Activated CD4-positive, CD25-positive, alpha-beta regulatory T cell treated with anti-CD3 and anti-CD28 coated beads, Interleukin-2, amount 50 U/mL, for 16 hours (primary cell): ENCODE measurements at places on chromosomes 1 and 21.

GRCh38 chr1:67514300-67514699 is 84.1 kb upstream of the SERBP1 start:
- no peak for DNase-seq

DNA sequence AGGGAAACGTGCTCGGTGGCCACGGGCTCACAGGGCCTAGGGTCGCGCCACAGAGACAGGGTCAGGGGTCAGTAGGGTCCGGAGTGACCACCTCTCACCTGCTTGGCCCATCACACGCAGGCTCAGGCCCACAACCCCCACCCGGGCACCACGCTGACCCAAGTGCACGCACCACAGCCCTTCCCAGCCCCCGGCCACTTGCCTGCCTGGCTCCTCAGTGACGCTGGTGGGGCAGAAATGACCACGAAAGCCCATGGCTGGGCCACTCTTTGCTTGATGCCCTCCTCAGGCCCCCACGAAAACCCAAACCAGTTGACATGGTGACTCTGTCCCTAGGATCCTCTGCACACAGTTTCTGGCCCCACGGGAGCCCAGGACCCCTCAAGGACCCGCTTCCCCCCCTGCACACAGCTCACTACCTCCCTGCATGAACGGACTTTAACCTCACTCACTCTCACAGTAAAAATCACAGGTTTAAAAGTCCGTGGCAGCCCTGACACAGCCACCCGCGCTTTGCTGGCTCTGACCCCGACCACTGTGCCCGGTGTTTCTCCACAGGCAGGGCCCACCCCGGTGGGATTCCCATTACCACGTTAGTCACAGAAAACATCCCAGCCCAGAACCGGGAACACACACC is 20.7 kb downstream of the NADK start:
- DNase-seq = no peak

GRCh38 chr1:115556236-115556635 is 85.5 kb upstream of the VANGL1 start:
- no peak for DNase-seq

DNA sequence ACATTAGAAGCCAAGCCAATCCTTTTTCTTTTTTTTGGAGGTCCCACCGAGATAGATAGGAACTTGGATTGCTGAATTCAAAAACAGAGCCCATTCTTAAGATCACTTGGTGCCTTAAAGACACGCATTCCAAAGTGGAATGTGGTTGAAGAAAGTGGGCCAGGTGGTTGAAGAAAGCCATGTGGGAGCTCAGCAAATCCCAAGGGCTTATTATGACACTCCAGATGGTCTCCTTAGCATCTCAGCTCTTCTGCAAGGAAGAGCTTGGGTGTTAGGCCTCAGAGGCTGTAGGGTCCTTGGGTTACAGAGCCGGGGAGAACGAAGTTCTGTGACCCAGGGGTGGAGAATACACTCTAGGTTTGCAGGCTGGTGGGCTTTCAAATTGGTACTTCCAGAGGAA is 13.5 kb downstream of the TOR3A start:
- no peak for DNase-seq

DNA sequence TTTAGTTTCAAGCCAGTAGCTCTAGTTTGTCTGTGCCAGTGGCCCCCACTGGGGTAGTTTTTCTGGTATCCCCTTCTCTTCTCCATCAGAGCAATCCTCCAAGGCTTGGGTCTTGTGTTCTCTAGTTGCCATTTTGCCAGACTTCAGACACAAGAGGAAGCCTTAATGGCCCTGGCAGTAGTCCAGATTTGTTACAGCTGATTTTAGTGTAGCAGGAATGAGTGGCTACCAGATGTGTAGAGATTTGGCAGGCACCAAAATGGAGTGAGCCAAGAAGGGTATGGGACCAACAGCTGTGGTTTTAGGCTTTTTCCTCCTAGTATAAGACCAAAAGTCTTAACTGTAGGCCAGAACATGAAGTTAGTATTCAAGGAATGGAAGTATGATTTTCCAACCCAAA is 56.8 kb downstream of the ACP6 start:
- no peak for DNase-seq

- DNase-seq = no peak
These were observed 21.4 kb downstream of the XKR8 start for GRCh38 chr1:27981145-27981544.

DNA sequence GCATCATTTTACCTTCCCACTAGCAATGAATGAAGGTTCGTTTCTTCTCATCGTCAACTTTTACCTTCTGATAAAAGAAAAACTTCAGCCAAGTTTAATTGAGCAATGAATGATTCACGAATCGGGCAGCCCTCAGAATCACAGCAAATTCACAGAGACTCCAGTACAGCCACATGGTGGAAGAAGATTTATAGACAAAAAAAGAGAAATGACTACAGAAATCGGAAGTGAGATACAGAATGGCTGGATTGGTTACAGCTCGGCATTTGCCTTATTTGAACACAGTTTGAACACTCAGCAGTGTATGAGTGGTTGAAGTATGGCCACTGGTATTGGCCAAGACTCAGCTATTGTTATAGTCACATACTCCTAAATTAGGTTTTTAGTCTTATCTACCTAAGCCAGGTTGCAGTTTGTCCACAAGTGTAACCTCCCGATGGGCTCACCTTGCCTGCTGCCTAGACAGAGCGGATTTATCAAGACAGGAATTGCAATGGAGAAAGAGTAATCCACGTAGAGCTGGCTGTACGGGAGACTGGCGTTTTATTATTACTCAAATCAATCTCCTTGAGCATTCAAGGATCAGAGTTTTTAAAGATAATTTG is 15.3 kb downstream of the AK4 start:
- no peak for DNase-seq

DNA sequence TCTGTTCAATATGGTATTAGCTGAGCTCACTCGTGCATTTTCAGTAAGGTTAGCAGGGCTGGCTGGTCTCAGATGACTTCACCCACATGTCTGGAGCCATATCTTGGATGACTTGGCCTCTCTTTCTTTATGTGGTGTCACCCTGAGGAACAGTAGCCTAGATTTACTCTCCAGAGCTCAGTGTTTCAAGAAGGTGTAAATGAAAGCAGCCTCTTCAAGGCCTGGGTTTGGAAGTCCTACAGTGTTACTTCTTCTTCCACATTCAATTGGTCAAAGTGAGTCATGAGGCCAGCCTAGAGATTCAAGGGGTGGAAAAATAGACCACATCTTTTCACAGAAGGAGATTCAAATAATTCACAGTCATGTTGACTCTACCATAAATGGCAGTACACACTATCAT is 12.2 kb downstream of the VCAM1 start:
- no peak for DNase-seq

DNA sequence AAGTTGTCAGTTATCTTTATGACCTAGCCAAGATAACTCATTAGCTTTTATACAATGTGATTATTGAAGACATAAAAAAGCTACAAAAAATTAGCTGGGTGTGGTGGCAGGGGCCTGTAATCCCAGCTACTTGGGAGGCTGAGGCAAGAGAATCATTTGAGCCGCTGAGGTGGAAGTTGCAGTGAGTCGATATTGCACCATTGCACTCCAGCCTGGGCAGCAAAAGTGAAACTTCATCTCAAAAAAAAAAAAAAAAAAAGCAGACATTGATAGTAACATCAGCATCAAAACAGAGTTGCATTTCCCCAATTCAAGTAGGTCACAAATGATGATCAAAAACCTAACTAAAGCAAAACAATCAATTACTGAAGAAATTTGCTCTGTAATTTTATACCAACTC is 191.4 kb downstream of the PTGER3 start:
- no peak for DNase-seq

GRCh38 chr1:24236789-24237371 is 49.8 kb upstream of the IFNLR1 start:
- DNase-seq = no peak

DNA sequence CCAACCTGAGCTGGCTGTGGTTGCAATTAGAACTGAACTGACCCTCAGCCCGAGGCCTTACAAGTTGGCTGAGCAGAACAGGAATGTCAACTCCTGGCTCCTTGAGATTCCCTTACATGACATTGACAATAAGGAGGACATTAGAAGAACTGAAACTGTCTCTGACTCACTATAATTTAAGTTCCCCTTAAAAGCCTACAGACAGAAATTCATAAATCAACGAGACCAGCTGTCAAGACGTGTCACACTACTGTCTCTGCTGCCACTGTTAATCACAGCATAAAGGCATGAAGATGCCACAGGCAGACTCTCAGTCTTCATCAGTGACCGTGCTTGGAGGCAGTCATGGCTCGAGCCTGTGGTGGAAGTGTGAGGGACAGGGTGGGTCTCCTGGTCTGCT is 168.8 kb downstream of the GABPA start:
- DNase-seq = no peak

GRCh38 chr1:48644905-48645605 is 131.6 kb downstream of the BEND5 start:
- no peak for DNase-seq

DNA sequence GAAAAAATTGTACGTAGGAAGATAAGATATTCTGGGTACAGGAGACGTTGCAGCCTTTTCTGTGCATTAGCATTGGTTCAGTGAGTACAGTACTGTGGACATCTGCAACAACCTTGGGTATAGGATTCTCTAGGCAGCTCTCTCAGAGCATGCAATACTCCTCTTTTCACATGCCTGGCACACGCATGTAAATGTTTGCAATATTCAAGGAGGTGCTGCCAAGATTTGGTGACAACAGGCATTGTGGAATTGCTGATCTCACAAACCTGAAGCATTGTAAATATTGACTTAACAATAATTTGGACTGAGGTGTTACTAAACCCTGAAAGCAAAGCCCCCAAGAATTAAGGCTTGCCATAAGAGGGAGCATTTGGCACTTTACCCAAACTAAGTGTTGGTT is 126.8 kb downstream of the GRIK1 start:
- DNase-seq = no peak

GRCh38 chr1:46406881-46407608 is 12.9 kb downstream of the FAAH start:
- no peak for DNase-seq

DNA sequence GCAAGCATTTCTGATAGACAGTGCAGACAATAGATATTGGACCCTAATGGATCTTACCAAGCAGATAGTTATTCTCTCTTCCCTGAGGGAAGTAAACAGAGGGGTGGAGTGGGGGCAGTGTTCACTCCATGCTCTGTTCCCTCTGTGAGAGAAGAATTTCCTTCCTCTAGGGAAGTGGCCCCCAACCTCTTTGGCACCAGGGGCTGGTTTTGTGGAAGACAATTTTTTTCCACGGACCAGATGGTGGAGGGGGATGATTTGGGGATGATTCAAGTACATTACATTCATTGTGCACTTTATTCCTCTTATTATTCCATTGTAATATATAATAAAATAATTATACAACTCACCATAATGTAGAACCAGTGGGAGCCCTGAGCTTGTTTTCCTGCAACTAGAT is 459.9 kb downstream of the ADGRL2 start:
- no peak for DNase-seq

DNA sequence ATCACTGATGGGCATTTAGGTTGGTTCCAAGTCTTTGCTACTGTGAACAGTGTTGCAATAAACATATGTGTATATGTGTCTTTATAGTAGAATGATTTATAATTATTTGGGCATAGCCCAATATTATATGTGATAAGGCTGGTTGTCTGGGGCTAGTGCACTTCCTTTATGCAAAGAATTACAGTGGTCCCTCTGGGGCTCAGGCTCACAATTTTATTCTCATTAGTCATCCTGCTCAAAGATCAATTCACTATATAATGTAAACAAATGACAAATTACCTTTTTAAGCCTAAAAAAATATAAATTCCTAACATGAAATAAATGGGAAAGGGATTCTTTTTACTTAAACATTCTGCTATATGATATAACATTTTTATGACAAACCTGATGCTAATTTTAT is 5.0 kb downstream of the PLPPR4 start:
- DNase-seq = no peak

GRCh38 chr1:46342084-46342656 is 1.6 kb downstream of the NSUN4 start:
- no peak for DNase-seq

GRCh38 chr21:41067709-41068108 is 100.3 kb upstream of the BACE2 start:
- no peak for DNase-seq

- DNase-seq = no peak
These were observed 2.7 kb downstream of the SERPINC1 start for GRCh38 chr1:173914366-173914871.
